ENCODE measurements at places on chromosomes 3 and 15.

GRCh38 chr3:188294113-188294512 lies 140.2 kb downstream of the LPP start:
- DNase-seq, result no peak

DNA sequence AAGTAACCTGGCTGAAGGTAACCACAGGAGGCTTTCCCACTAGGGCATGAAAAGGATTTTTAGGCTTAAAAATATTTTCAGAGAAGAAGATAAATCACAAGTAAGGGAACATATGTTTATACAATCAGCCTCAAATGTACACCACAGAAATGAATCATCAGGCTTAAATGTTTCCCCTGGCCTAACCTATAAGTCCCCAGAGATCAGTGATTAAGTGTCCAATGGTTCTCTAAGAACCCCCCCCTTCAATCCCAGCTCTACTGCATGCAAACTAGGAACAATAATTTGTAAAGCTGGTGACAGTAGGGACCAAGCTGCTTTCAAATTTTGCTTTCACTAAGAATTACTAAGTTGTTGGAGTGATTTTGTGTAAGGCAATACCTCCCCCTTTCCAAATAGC lies 431.6 kb upstream of the LMCD1 start:
- DNase-seq, result no peak

- DNase-seq, result no peak
Observed at GRCh38 chr15:87973501-87974215, 282.9 kb downstream of the NTRK3 start.

GRCh38 chr3:9100513-9100894 lies 137.2 kb upstream of the RAD18 start:
- DNase-seq, result no peak

DNA sequence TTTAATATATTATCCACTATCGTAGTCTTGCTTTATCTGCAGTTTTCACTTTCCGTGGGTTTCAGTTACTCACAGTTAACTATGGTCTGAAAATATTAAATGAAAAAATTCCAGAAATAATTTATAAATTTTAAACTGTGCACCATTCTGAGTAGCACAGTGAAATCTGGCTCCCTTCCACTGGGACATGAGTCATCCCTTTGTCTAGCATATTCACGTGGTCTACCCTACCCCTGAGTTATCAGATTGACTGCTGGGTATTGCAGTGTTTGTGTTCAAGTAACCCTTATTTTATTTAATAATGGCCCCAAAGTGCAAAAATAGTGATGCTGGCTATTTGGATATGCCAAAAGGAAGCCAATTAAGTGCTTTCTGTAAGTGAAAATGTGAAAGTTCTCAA lies 539.5 kb upstream of the AGTR1 start:
- DNase-seq, result no peak

GRCh38 chr3:23876923-23877322 lies 39.9 kb downstream of the NKIRAS1 start:
- DNase-seq, result no peak

- no peak for DNase-seq
Observed at GRCh38 chr15:74957476-74958035, 984 bp upstream of the RPP25 start.

DNA sequence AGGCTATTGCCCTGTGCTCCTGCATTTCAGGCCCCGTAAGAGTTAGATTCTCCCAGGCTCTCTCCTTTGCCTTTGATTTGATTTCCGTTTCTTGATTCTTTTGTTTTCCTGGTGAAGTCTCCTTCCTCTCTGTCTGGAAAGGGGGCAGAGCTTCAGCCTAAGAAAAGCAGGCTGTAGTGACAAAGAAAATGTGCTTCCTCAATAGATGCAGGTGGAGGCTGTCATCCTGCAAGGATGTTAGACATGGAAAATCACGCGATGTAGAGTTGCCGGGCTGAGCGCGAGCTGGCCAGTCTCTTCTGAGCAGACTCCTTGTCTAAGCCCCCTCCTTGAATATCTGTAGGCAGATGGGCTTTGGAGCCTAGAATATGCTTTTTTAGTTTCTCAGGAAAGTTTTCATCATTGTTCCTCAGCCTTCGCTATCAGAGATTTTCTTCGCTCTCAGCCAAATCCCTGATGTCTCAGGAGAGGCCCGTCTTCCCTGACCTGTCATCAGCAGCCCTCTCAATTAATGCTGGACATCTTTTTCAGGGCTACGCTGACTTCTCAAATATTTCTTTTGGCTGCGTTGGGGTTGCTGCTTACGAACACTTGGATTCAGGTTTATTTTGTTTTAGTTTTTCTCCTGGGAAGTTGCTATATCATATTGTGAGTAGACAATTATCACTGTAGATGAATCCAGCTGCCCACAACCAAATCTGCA lies 163.6 kb downstream of the ITPR1 start:
- no peak for DNase-seq

DNA sequence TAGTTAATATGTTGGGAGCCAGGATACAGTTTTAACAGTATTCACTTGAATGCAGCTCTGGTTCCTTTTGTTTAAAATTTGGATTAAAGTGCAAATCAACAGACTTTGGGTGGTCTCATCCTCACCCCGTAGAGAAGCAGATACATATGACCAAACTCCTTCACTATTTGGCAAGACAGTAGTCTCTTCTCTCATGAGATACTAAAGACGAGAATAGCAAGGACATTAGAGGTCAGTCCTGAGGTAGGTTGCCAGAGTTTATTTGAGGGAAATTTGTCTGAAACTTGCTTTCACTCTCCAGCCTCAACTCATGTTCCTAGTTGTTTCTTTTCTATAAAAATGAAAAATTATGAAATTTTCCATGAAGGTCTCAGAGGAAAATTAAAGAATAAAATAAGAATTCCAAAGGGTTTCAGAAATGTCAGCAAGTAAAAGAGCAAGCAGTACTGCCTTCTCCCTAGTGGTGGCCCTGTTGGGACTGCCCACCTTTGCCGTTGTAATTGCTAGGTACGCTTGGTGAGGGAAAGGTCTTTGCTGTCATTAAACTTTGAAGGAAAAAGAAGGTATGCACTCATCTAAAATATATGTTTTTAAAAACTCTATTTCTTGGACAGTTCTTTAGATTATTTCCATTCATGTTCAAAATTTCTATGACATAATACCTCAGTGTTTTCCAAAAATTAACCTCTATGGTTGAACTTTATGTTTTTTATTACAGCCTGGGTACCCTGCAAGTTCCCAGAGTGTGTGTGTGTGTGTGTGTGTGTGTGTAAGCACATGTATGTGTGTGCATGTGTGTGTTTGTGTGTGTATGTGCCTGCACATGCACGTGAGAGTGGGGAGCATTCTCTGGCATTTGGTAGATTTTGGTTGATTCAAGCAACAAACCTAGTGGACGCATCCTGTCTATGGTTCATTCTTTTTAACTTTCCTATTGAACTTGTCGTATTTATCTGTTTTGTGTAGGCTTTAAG lies 111.4 kb downstream of the CMSS1 start:
- DNase-seq, result no peak

DNA sequence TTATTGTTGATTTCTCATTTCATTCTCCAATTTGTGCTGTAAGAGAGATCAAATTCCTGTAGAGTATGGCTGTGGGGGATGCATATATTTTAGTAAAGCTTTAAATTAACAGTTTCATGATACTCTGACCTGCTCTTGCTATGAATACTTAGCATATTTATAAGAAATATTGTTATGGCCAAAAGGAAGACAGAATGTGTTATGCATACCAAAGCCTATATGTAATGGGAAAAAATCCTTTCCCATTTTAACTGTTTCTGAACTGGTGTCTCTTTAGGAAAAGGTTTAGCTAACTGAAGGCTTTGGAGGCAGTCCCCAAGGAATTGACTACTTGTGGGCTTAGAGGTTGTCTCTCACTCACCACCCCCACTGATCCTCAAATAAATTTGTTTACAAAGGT lies 59.2 kb downstream of the CADPS start:
- DNase-seq, result no peak

- no peak for DNase-seq
Observed at GRCh38 chr3:10445561-10446175, 59.7 kb downstream of the ATP2B2 start.

- DNase-seq, result no peak
Observed at GRCh38 chr3:129583289-129583688, 23.2 kb downstream of the PLXND1 start.

DNA sequence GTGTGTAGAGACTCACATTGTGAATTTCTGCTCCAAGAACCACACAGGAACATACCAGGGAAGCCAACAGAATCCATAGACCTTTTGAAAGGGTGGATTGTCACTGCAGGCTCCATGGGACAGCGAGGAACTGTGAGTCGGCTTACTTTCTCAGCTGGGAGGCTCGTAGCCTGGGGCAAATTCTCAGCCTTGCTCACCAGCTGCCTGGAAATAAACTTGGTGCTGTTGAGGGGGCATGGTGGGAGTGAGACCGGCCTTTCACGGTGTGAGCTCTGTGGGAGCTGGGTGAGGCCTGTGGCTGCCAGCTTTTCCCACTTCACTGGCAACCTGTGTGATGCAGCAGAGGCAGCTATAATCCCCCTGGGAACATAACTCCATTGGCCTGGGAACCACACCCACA lies 146.6 kb upstream of the P2RY1 start:
- no peak for DNase-seq

GRCh38 chr3:43923104-43923882 lies 232.6 kb downstream of the ABHD5 start:
- no peak for DNase-seq

DNA sequence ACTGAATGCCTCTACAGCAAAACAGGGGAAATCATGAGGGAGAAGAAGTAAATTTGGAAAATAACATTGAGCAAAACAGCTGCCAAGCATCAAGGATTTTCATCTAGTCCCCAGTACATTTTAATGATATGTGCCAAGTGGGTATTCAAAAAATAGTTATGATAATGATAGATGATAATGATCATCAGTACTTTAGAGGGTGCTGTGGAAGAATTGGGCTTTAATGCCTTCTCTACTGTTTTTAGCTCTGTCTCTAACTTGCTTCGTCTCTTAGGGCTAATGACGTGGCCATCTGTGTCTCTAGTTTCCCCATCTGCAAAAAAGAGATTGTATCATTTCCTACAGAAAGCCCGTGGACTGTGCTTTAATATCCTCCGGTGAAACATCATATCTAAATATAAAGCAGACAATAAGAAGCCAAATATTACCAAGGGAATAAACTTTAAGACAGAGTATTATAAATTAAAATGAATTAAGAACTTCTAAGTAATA lies 10.2 kb upstream of the FSIP1 start:
- DNase-seq, result no peak

- DNase-seq, result no peak
Observed at GRCh38 chr15:81146466-81146865, 12.4 kb downstream of the CFAP161 start.

DNA sequence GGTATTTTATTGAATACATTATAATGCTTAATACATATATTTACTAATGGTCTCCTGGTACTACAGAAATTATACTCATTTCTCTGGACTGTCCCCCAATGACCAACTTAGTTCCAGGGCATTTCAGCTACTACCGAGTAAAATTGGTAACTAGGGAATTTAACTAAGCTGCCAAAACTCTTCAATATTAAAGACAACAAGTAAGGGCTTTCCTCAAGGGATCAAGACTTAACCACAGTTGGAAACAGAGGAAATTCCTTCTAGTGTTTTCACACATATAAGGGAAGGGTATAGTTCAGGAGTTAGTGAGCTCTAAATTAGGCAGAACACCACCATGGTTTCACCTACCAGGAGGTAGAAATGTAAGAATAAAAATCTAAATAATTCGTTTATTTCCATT lies 357.4 kb downstream of the TBL1XR1 start:
- no peak for DNase-seq

DNA sequence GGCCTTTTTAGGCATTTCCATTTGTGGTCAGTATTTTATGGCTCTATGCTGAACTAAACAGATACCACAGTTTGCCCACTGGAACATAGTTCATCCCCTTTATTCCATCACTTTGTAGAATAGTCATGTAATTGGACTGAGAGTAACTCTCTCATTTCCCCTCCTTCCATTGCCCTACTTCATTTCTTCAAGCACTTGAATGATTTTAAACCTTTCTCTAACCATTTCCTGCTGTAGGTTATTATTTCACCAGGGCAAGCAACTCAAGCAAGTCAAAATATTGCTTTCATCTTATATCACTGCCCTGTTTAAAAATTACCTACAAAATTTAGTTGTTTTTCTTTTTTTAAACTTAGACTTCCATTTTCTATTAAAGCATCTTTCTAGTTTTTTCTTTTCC lies 177.0 kb downstream of the RAP2B start:
- no peak for DNase-seq

DNA sequence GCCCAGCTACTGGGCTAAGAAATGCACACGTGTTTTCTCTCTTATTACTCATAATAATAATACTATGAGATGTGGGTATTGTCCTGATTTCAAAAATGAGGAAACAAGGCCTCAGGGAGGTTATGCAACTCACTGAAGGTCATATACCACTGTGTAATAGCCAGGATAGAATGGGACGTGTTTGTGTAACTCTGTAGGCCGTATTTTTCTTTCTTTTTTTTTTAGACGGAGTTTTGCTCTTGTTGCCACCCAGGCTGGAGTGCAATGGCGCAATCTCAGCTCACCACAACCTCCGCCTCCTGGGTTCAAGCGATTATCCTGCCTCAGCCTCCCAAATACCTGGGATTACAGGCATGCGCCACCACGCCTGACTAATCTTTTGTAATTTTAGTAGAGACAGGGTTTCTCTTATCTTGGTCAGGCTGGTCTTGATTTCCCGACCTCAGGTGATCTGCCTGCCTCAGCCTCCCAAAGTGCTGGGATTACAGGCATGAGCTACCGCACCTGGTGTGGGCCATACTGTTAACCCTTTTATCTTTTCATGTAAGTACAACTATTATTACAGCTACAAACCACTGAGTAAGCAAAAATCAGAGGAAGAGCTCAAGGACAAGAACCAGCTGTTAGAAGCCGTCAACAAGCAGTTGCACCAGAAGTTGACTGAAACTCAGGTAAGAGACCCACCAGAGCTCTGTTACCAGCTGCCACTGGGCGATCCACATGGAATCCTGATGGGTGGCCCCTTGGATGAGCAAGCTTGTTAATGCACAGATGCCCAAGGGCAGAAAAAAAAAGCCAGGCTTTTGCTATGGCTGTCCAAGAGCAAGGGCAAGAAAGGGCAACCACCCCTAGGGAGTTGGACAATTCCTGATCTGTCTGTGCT lies 6.7 kb downstream of the KNSTRN start:
- no peak for DNase-seq

- DNase-seq, result no peak
Observed at GRCh38 chr3:41715376-41715775, 246.5 kb downstream of the ULK4 start.

- DNase-seq, result no peak
Observed at GRCh38 chr3:22685597-22685996, 517.5 kb upstream of the UBE2E2 start.

Measured in NCI-H1694 (cell line).